T-helper 17 cell (primary cell): ENCODE measurements at places on chromosomes 4 and X.

GRCh38 chr4:176902710-176903323 is 110.1 kb upstream of the VEGFC start:
- no peak for DNase-seq

- no peak for DNase-seq
These were observed 153.2 kb upstream of the FRG1 start for GRCh38 chr4:189787216-189788031.

DNA sequence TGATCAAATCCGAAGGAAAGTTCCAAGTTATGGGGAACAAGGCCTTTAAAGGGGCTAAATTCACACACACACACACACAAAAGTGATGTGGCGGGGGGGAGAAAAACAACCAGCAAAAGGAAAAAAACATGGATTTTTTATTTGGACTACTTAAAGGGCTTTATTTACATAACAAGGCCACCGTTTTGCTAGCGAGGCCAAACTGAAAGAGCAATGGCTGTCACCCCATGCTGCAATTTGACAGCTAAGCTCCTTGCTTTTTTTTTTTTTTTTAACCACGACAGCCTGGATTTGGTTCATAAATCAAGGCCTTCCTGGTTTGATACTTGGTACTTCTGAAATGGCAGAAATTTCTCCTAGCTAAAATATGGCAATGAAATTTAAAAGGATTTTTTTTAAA is 99.6 kb upstream of the PTCHD1 start:
- no peak for DNase-seq

GRCh38 chr4:74362347-74362746 is 2.6 kb upstream of the EREG start:
- no peak for DNase-seq

GRCh38 chr4:123632693-123633030 is 236.1 kb downstream of the SPRY1 start:
- no peak for DNase-seq

DNA sequence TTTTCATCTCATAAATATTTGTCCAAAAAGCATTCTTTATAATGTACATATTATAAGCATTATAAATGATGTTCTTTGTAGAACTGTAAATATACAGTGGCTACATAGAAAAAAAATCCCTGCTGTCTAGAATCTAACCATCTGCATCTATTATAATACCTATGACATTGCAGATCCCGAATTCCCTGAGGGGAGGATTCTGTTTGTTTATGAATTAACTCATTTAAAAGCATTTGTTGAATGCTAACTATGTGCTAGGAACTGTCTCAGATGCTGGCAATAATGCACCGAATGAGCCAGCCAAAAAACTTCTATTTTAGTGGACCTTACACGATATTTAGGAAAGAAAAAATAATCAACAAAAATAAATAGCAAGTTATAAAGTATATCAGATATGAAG is 189.6 kb downstream of the PACRGL start:
- DNase-seq: no peak

DNA sequence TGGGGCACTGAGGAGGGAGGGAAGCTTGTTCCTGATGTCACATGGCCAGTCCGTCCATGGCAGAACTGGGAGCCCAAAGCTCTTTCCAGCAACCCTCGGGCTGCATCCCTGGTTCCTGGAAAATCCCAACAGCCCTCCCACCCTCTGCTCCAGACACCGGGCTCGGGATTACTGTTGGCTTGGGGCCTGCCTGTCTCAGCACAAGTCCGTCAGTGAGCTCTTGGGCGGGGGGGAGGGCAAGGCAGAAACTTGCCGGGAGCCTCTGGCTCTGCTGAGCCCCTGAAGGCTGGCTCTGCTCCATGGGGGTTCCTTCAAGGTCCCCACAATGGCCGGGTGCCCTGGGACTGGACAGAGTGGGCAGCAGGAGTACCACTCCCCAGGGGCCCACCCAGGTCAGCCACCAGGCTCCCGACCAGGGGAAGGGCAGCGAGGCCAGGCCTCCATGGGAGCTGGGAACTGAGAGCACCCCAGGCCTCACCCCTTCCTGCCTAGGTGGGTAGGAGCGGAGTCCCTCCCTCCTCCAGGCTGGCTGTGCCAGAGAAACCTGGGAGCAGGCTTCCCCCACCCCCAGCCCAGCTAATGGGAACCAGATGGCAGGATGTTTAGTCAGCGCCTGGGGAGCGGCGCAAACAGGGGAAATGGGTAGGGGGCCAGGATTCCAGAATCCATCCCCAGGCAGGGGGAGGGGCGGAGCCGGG is 6.4 kb upstream of the HAUS7 start:
- no peak for DNase-seq

- DNase-seq: no peak
These were observed 37.2 kb downstream of the CXCL8 start for GRCh38 chr4:73777612-73778011.

GRCh38 chrX:120377715-120378114 is 15.8 kb downstream of the ATP1B4 start:
- no peak for DNase-seq

DNA sequence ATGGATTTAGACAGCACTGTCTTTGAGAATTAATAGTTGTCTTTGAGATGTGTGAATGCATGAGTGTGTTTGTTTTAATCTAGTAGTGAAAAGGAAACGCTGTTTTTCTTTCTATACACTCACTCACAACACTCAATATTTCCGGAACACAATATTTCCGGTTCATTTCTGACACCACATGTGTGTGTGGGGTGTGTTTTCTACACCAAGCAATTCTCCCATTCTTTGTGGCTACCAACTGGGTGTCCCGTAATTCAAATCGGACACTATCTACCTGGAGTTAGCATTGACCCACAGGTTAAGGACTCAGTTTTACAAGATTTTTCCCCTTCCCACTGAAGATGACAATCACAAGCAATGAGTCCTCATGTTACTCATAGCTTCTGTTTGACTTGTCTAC is 113.9 kb downstream of the SNCA start:
- no peak for DNase-seq
